ENCODE measurements at places on chromosomes 2 and 18.

DNA sequence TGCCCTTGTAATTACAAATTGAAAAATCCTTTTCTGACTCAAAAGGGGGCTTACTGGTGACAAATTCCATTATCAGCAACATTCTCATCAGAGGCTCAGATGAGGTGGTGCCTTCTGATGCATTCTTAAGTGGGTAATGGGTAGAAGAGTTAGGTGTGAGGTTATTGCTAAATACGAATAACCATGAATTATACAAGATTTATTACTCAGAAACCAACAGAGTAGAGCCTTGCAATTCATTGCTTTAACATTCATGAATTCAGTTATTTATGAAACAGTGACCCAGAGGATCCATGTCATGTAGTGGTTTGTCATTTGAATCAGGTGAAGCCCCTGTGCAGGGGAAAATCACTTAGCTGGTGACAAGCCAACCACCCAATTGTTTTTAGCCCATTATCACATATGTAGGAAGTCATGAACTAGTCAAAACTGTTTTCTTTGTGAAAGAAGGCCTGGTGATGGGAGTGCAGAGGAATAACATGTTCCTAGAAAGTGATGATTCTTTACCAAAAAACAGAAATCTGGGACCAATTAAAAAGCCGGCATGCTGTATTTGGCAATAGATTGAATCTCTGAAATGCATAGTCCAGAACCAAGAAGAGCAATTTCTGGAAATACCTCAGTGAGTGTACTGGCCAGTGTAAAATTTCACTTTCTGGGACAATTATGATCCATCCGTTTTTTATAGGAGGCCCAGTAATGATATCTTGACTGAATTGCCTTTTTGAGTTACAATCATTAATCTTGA lies 70.2 kb downstream of the CRIM1 start:
- DNase-seq: peak; percentile 75

DNA sequence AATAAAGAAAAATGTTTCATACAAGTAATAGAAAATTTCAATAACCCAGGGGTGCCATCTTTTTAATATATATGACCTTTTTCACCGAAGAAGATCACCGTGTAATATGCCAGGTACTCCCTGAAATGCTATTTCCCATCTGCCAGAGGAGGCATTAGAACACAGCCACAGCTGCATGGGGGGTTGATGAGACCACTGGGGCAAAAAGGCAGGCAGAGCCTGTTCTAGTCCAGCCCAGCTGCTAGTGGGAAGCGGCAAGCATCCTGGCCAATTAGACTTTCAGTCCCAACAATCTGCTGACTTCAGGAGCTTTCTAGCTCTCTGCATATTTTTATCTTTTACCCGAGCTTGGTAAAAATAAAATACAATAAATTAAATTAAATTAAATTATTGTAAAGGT lies 362.6 kb downstream of the RIT2 start:
- no peak for DNase-seq

DNA sequence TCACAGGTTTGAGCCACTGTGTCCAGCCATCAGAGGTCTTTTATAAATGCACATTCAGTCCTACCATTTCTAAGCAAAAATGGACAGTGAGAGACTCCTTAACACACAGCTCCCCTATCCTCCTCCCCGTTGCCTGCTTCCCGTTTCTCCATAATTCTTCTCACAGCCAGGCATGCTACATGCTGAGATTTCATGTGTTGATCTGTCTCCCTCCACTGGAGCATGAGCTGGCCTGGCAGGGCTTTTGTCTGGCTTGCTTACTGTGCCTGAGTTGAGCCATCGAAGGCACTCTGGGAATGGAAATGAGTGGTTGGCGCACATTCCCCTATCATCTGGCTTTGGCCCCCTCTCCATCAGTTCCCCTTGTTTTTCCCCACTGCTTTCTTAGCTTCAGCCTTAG lies 413.5 kb downstream of the PTPRM start:
- DNase-seq: no peak

- DNase-seq: peak; percentile 58
These were observed 264.9 kb upstream of the CCDC68 start for GRCh38 chr18:55224086-55224625.

DNA sequence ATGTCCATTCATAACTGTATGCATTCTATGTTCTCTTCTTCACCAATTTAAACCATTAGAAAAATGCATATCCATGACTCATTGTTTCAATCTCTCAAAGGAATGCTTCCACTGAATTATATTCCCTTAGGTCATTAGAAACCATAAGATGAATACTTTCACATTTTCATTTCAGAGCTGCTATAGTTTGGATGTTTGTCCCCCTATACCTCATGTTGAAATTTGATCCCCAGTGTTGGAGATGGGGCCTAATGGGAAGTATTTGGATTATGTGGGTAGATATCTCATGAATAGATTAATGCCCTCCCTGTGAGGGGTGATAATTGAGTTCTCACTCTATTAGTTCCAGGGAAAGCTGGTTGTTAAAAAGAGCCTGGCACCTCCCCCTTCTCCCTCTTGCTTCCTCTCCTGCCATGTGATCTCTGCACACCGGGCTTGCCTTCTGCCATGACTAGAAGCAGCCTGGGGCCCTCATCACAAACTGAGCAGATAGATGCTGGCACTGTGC lies 35.7 kb downstream of the THUMPD2 start:
- DNase-seq: peak; percentile 74

DNA sequence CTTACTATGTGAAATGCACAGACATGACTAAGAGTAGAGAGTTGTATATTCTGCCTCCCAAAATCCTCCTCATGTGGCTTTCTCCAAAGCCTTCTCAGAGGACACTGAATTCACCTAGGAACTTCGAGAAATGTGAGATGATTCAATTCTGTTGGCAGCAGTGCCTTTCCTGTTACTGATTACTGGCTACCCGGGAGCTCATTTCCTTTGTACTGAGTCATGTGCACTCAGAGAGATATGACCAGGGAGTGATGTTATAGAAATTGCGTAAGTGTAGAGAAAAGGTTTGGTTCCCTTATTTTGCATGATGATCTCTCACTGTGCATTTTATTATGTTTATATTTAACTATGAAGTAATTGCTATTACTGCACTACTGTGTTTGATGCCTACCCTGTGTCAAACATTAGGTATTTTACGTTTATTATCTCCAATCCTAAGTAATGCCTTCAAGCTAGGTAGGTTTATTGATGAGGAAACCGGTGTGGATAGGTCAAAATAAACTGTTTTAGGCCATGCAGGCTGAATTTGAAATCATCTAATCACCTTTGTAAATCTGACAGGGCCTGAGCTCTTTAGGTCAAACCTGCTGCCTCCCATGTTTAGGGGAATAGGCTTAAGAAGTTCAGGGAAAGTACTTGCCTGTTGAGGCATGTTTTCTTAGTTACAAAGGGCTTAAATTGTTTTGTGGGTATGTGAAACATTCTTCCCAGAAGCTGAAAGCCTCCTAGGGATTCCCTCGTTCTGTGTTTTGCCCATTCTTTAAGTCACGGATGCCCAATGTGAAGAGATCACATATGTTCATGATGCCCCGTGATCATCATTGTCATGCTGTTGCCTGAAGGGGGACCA lies 86.8 kb downstream of the FMNL2 start:
- peak; percentile 98 for DNase-seq

DNA sequence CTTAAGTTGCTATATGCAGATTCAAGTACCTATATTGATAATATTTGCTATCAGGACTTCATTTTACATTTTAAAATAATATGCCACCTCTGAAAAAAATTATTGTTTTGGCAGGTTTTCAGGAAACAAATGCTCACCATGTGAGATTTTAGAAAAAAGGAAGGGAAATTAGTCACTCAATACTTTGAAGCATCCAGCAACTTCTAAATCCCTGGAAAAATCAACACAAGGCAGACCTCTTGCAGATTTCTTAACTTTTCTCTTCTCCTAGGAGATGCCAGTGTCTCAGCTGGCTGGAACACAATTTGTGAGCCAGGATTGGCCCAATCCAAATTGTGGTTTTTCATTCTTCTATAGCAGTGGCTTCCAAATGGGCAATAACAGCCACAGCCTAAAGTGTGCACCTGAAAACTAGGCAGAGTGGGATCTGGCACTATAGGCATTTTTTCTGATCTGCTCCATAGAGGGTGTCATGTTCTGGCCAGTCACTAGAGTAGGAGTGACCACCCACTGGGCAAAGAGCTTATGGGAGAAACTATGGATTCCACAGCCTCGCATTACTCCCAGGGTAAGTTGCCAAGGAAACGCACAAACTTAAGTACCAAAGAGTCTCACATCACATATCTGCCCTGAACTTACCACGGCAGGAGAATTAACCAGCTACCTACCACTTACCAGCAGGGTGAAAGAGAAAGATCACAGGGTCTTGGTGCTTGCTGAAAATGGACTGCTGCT lies 28.1 kb upstream of the THOC1 start:
- peak; percentile 25 for DNase-seq

DNA sequence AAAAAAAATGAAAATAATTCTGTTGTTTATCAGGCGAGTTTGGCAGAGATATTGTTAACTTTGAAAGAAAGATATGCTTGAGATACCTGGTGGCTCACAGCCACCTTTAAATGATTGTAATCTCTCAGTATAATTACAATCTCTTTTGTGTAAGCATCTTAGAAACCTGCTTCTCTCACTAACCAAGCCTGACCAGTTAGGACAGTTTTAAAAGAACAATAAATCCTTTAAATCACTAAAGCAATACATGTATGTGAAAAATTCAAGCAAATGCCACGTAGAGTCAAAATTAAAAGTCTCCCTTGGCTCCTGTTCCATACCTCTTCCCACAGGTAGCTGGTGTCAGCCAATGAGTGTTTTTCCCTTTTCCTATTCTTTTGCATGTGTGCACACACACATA lies 15.7 kb upstream of the SGPP2 start:
- no peak for DNase-seq

DNA sequence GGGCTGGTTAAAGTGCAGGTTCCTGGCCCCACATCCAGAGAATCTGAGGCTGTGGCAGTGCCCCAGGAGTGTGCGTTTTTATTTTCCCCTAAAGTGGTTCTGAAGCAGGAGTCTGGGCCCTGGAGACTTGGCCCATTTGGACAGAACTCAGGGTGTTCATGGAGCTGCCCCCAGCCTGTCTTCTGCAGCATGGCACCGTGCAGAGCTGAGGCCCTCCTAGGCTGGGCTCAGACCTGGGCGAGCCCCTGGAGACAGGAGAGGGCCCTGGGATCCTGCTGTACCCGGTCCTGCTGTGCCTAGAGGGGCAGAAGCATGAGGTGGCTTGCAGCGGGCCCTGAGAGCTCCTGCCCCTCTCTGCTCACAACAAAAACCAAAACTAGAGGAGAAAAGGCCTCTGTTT lies 58.8 kb upstream of the B3GNT7 start:
- no peak for DNase-seq

- DNase-seq: no peak
These were observed 72.2 kb upstream of the MEIS1 start for GRCh38 chr2:66362701-66363100.
